ENCODE measurements at places on chromosomes 4 and X. TPM values are rescaled to one million over a fixed set of nuclear protein-coding genes. Genes with fewer than 3 reads are reported as not detected.

DNA sequence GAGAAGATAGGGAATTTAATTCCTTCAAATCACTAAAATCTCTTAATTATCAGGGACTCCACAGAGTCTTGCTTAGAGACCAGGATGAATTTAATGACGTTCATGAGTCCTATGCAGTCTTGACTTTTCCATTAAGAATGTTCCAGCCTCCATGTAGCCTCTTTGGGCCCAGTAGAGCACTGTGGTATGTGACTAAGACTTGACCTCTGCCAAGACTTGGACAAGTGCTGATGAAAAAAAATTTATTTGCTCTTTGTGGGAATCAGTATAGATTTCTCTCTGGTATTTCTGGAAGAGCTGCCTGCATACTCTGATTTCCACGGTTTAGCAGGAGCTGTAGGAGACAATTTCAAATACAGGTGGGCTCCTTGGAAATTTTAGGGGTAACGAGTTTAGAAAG, 40.6 kb downstream of the CHRDL1 start:
- no peak for DNase-seq

GRCh38 chr4:96375367-96375766, 535.5 kb downstream of the PDHA2 start:
- no peak for DNase-seq

DNA sequence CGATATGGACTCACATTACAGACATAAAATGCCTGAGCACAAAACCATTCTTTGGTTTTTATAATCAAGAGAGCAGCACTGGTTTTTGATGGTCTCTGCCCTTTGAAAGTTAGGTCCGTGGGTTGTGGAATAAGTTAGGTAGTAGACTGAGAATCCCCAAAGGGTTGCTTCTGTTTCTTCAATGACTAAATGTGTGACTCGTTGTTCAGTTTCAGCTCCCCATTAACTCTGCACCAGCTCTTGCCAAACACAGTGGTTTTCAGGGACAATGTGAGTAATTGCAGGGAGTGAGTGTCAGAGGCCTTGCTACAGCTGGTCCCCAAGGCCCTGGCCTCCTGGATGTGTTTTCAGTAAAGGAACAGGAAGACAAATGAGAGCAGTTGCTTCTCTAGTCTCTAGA, 24.8 kb downstream of the SMIM20 start:
- DNase-seq = no peak

DNA sequence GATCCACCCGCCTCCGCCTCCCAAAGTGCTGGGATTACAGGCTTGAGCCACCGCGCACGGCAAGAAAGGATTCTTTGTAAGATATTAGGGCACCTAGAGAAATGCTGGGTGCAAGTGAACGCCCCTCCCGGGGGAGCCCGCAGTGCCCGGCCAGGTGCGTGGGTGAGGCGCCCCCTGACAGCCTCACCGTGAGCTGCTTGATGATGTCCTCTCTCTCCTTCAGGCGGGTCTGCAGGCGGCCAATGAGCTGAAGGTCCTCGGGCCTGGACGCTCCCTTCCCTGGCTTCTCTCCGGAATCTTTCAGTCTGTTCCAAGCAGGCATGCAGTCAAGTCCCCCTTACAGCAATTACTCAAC, 21.9 kb downstream of the MED28 start:
- DNase-seq = no peak

- DNase-seq = no peak
Observed at GRCh38 chr4:147244786-147245185, 236.1 kb upstream of the EDNRA start.

- DNase-seq = no peak
Observed at GRCh38 chr4:36053930-36054329, 190.4 kb downstream of the ARAP2 start.

GRCh38 chr4:10117359-10118047, 904 bp upstream of the WDR1 start:
- DNase-seq = no peak

DNA sequence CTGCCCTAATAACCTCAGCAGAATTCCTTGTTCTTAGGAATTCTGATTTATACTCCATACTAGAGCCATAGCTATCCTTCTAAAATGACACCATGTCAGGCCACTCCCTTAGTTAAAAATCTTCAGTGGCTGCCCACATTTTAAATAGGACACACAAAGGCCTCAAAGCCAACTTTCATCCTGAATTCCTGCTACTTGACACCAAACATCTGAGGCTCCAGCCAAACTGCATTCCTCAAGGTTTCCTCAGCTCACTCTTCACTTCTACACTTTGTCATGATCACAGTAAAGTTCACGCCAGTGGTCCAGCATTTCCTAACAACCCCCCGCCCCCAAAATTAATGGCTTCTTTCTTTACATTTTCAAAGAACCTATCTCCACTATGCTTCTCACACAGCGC, 124.3 kb downstream of the ADGRA3 start:
- DNase-seq = no peak

GRCh38 chr4:150948710-150949109, 66.4 kb downstream of the LRBA start:
- DNase-seq = no peak

GRCh38 chr4:113433536-113434246, 327.8 kb downstream of the CAMK2D start:
- DNase-seq = no peak

DNA sequence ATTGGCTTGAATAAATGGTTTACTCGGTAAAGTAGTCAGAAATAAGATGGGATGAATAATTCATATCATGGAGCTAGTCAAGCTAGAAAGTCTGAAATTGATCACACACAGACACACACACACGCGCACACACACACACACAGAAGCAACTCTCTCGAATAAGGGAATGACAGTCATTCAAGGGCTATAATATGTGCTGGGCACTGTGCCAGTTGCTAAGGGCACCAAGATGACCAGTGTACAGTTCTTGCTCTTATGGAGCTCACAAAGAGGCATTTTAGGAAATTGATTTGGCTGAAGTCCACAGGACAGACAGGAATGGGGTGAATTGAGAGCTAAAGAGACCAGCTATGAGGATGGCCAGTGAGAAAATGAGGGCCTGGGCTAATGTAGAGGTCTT, 34.2 kb upstream of the SH3D19 start:
- no peak for DNase-seq

DNA sequence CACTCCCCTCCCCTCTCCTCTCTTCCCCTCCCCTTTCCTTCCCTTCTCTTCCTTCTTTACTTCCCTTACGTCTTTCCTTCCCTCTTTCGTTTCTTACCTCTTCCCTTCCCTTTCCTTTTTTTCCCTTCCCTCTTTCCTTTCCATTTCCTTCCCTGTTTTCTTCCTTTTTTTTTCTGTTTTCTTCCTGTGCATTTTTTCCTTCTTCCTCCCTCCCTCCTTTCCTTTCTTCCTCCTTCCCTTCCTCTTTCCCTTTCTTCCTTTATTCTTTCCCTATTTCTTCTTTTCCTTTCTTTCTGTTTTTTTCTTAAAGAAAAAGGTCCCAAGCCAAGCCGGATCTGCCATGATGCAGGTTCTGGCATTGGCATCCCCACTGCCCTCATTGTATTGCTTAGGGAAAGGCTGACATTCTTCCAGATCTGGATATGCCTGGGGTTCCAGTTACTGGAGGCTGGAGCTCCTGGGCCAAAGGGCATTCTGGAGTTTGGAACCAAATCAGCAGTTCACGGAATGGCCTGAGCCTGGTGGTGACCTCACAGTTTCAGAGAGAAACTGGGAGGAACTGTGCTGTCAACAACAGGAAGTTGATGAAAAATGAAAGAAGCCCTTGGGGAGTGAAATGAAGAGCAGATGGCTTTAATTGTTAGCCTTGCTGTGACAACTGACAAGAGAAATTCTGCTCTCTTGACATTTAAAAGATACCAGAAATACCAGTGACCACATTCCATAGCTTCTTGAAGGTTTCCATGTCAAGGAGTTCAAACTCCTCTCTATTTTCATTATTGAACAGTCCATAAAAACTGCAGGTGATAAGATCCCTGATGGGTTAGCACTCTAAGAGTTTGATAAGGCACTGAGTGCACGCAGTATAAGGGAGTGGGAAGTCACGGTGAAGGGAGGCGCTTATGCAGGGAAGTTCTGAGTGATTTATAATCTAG, 622.1 kb downstream of the SPRY1 start:
- DNase-seq = no peak

DNA sequence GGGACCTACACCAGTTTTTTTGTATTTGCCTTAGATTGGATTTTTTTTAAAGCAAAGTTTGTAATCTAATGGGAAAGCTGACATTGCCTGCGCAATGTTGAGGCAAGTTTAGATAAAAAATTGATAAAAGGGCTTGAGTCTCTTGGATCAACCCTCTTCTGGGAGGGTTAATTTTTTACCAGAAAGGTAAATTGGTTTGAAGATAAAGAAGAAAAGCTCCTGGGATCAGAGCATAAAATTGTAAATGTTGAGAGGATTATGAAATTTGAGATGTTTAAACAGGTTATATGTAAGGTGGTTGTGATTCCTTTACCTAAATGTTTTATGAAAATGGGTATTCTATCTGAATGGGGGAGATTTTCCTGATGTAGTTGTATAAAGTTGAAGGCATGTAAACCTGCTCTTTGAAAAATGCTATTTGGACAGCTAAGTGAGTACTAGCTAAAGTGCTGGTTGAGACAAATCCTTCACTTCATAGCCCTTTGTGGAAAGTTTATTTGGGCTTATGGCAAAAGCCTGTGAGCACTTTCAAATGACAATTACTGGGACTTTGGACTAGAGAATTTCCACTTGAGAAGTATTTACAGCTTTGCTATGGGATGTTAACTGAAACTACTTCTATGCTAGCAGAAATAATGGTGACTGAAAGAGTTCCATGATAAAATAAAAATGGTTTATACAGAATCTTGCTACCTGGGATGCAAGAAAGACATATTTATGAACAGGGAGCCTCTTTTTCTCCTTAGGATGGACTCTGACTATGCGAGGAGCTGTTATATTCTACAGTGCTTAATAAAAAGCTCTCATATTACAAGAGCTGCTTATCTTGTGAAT, 56.2 kb downstream of the UGT2B10 start:
- no peak for DNase-seq

DNA sequence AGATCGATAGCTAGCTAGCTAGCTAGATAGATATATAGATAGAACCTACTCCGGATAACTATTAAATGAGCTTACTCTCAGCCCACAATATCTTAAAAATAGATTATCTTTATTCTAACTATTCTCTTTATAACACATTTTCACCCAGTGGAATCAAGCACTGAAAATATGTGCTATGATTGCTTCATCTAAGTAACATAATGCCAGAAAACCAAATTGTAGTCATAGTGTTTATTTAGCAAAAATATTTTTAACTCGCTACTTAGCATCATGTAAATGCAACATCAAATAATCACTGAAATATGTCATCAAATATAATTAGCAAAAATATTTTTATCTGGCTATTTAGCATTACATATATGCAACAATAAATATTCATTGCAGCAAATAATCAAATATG, 1.5 kb downstream of the TMEM156 start:
- no peak for DNase-seq

- no peak for DNase-seq
Observed at GRCh38 chrX:31440546-31440945, 368.7 kb upstream of the FTHL17 start.

GRCh38 chr4:77699731-77700210, 94.2 kb downstream of the CXCL13 start:
- DNase-seq = no peak

- no peak for DNase-seq
Observed at GRCh38 chr4:5759236-5760075, 48.5 kb downstream of the EVC start.

DNA sequence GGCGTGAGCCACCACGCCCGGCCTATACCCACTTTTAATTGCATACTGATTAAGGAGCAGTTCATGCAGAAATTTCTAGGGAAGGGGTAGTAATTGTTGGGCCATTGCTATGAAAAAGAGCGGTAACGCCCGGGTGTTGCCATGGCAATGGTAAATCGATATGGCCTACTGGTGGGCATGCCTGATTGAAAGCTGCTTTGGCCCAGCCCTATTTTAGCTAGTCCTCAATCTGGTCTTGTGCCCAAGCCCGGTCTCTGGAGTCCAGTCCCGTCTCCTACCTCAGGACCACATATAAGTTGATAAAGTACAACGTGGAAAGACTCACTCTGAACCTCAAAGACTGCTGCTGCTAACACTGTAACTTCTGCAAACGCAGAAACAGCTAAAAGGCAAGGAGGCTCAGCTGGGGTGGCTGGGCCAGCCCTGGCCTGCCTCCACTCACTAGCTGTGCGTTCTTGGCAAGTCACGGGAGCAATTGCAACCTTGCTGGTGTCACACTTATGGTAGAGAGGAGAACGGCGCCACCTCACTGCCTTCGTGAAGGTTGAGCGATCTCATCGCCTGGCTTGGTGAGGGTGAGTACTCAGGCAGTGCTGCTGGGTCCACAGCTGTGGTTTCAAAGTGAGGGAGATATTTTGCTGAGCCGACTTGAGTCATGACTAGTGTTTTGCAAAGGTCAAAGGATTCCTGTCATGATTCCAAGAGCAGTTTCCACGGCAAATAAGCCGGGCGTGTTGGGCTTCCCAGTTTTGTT, 57.0 kb upstream of the GRPEL1 start:
- no peak for DNase-seq

RAB28 gene
- 12.0 TPM for total RNA-seq

RPS6KA6 gene
- total RNA-seq = 0.92 TPM

MAMLD1 gene
- total RNA-seq = 1.4 TPM

PAGE2 gene
- total RNA-seq = not detected

FAM47A gene
- not detected for total RNA-seq

MSANTD1 gene
- 0.15 TPM for total RNA-seq

GABRQ gene
- total RNA-seq = 1.4 TPM

FMR1 gene
- total RNA-seq = 22.0 TPM

RBMXL3 gene
- not detected for total RNA-seq

EMCN gene
- 9.8 TPM for total RNA-seq

Data from esophagus squamous epithelium (tissue), 5 donors.